Stimulated activated CD4-positive, alpha-beta T cell treated with anti-CD3 and anti-CD28 coated beads, Interleukin-12 subunit alpha, Interleukin-12 subunit beta, amount 100 ng/mL, for 4 hours (primary cell): ENCODE measurements at places on chromosomes 6 and 20.

DNA sequence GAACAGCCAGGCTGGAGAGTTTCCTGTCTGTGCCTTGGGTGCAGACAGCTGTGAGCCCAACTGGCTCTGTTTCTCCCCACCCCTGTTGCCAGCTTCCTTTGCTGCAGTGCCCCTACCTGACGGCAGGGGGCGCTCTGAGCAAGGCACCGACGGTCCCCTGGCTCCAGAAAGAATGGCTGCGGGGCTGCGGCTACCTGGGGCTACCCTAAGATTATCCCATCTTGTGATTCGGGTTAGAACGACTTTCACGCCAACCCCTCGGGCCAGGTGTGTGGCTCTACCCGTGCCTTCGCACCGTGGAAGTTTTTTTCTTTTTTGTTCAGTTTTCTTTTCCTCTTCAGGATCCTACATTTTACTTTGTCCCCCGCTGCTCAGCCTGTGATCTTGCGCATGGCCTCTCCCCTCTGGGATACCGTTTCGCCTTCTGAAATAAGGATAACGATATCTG, 33.4 kb upstream of the AAR2 start:
- DNase-seq = peak; percentile 76

GRCh38 chr6:166775180-166775922, 148.3 kb upstream of the RPS6KA2 start:
- DNase-seq = peak; percentile 37

- no peak for DNase-seq
Measured at GRCh38 chr6:156841508-156841907, 64.3 kb downstream of the ARID1B start.

DNA sequence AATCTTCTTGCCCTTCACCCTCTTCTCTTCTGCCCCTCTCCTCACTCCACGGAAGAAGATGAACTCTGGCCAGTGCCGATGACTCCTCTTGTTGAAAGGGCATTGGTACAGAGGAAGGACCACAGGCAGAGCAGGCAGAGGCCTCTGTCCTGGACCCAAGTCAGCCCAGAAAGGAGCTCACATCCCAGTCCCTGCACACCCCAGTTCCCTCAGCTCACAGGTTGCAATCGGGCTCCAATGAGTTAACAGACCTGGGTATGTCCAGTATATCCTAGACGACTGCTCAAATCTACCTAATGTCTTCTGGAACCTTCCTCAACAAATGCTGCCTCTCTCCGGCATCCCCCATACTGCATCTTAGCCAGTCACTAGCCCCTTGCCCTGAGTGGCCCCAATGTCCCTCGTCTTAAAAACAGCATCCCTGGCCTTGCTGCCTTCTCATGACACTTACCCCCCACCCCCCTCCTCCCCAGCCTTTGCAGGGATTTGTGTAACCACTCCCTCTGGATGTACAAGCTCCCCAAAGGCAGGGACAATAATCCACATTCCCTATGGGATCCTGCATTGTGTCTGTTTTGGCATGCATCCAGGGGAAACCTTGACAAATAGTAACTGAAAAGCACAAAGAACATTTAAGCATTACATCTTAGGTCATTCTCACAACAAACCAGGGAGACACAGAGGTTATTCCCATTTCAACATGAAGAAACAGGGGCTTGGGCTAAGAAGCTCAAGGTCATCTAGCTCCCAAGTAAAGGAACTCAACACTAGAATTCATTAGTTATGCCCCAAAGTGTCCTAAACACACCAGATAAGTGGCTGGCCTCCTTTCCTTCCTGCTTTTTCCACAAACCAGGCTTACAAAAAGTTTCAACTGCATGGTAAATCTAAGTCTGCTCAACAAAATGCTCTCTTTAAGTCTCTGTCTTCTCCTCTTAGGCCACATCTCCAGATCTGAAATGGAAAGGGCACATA, 45.1 kb downstream of the TRERF1 start:
- no peak for DNase-seq

DNA sequence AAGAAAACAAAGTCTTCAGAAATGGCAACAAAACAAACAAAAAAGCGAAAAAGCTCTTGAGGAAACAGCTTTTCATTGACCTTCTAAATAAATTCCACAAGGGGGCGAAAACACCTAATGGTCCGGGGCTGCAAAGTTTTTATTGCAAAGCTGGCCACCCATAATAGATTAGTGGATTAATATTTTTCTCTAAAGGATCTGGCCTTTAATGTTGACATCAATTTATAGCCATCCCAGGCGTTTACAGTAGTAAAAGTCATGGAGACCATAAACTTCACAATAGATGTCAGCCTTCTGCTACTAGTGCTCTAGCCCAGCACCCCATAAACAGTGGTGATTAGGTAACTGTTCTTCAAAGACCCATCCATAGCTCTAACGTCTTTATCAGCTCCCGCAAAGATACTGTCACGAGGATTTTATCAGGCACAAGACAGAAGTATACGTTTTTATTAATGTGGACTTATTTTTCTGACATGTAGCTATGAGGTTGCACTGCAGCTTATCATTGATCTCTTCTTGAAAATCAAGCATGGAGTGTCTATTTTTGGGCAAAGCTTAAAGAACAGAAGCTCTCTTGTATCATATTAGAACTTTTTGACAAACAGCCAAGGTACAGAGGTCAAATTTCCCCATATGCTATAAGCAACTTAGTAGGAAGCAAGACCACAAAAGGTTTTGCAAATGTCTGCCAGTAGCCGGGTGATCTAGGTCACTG, 4.7 kb downstream of the CITED2 start:
- no peak for DNase-seq

DNA sequence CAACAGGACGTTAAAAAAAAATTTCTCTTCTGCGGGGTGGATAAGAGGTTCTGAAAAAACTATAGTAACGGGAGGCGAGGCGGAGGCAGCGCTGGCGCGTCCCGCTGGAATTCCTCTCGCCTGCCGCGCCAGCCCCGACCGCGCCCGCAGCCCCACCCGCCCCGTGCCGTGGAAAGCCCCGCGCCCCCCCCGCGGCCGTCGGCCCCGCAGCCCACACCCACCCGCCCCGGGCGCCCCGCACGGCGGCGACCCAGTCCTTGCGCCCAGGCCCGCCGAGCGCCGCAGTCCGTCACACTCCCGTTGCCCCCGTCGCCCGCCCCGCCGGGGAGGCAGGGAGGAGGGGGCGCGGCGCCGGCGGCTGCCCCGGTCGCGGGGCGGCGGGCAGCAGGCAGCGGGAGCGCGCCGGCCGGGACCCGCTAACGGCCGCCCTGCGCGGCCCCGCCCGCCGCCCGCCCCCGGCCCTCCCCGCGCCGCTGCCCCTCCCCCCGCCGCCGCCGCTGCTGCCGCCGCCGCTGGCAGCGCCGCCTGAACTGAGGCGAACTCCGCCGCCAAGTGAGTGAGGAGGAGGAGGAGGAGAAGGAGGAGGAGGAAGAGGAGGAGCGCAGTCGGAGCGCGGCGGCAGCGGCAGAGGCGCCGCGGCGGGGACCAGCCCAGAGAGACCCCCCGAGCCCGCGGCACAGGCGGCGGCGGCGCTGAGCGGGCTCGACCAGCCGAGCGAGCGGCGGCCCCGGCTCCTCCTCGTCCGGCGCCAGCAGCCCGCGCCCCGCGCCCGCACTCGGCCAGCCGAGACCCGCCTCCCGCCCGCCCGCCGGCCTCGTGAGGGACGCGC, at the start of gene QKI:
QKI (plus strand) TSS at position 602 of the 829 bp plus-strand sequence. CDS start 476 bp downstream, outside the sequence.
- DNase-seq = peak; percentile 84

GRCh38 chr20:33334111-33334510, 51.1 kb downstream of the BPIFB1 start:
- no peak for DNase-seq

DNA sequence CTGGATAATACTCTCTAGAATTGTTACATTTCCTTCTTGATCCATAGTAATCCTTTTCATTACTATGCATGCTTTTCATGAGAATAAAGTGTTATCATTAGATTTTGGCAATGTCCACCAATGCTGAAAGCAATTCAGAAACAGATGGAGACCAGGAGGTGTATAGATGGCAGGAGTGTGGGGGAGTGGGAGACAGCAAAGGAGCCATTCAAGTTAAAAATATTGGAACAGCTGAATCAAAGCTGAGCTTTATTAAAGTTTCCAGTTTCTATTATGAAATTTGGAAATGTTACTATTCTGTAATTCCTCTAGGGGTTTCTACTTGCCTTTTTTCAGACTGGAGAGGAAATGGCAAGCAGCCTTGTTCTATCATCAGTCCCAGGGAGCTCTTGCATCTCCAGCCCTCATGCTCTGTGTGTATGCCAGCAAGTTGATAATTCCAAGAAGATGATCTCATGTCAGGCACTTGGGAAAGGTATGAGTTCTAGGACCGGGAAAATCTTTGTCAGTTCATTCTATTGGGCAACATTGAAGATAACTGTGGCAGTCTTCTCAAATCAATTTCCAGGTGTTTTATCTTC, 228.0 kb downstream of the CD109 start:
- no peak for DNase-seq

DNA sequence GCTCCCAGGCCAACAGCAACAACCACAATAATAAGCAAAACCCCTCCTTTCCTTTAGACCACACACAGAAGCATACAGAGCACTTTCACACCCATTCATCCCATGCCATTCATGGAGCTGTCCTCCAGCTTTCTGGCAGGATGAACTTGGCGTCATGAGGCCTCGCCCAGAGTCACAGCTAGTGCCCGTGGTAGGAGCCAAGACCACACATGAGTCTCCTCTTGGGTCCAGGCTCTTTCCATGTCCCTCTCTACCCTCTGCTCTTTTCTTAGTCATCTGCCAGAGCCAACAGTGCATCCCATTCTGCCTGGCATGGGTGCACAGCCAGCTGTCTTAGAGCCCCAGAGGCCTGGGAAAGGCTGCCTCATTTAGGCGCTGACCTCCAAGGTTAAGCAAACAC, 1.8 kb upstream of the TGM3 start:
- DNase-seq = no peak

GRCh38 chr20:40471261-40471629, 217.8 kb downstream of the MAFB start:
- DNase-seq = no peak

DNA sequence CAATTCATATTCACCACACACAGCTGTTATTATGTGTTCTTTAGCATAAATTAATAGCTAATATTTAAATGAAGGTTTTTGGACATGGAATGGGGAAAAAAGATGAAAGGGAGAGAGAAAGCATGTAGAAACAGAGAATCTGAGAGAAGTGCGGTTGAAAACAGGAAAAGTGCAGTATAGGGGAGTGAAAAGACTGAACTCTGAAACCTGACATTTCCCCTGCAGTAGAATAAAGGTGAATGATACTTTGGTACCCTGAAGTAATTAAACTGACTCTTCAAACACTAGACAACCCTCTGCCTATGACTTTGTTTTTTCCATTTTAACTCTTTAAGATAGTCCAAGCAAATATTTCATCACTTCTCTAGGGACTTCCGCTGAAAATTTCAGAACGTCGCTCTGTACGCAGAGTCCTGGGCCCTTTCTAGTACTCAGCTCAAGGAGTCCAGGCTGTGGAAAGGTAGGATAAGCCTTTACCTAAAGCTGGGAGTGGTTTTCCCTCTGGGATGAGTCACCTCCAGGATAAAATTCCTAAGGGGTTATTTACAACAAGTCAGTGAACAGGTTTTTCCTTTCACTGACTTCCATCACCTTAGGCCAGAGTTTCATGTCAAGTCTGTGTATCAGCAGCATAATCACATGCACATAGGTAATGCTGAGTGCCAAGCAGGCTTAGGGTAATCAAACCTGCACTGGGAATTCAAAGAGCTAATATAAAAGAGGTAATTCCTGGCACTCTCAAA, 614.5 kb downstream of the PKHD1 start:
- DNase-seq = no peak

DNA sequence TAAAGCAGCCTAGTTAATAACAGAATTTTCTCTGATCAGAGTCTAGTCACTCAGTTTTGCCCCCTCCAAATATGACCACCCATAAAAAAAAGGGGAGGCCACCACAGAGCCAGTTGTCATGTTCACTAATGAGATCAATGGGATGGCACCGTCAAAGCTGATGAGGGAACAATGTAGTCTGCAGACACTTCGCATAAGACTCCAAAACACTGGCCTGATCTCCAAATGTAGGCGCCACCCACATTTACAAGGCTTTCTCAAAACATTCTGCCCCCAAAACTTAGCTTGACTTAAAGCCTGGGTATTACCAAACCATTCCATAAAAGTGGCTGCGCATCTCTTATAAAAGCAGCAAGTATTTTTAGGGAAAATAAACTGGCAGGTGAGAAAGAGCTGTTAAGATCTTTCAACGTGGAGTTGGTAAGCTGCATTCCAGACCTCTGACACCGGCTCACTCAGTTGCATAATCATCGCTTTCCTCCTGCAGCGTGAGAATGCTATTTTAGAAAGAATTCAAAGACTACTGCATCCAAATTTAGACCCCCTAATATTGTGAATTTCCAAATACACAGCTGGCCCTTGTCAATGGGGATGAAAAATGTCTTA, 59.3 kb downstream of the TBC1D7 start:
- DNase-seq = no peak

DNA sequence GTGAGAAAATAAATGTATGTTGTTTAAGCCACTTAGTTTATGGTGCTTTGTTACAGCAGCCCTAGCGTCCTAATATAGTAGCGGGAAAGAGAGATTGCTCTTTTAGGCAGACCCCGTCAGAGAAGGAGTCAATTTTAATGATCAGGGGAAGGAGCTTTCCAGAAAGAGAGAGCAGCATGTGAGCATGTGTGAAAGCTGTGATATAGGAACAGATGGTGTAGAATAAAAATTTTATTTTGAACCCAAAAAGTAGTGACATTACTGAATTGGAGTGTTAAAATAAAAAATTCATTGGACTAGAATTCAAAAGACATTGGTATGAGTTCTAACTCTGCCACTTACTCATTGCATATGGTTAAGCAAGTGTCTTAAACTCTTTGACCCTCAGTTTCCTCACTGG, 119.8 kb downstream of the PDE7B start:
- no peak for DNase-seq

DNA sequence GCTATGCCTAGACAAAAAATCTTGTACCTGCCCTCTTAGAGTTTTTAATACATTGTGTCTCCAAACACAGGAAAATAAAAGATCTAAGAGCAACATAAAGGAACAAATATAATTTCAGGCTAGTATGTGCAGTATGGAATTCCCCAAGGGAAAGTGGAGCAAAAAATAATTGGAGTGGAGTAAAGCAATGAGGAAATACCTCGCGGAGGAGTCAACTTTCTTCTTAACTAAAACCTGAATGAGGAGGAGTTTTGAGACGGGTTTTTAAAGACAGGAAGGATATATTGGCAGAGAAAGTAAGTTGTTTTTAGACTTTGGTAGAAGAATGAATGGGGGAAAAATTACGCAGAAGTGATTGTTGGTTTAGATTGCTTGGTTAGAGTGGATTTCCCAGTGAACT, 14.0 kb downstream of the HIVEP1 start:
- DNase-seq = no peak

DNA sequence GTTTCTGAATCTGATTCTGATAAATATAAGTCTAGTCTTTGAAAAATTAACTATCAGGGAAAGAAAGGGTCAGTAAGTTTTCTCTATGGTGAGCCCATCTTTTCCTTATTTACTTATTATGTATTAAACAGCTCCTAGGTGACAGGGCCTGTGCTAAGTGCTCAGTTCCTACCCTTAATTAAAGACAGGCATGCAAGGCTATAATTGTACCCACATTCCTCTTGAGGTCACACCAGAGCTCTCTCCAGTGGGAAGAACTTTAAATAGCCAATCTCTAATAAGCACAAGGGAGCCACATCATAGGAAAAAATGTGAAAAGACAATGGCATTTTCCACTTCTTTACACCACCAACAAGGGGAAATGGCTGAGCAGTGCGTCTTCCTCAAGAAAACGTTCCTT, 421.8 kb upstream of the SLC35B3 start:
- no peak for DNase-seq
